Activated CD8-positive, alpha-beta T cell treated with anti-CD3 and anti-CD28 coated beads for 36 hours (primary cell): ENCODE measurements at places on chromosomes 7 and 10. TPM values are rescaled to one million over a fixed set of nuclear protein-coding genes. Genes with fewer than 3 reads are reported as not detected.
A peak's percentile ranks its signal among the peaks of the same experiment; 100 is the strongest.

- H3K27me3 ChIP-seq = no peaks in the 10 kb centered on the region
- H3K4me1 ChIP-seq = no peaks in the 10 kb centered on the region
- no peak for DNase-seq
- no peak overlapping the region for H3K4me3 ChIP-seq
Observed at GRCh38 chr7:46603780-46604179, 682.7 kb upstream of the IGFBP3 start.

DNA sequence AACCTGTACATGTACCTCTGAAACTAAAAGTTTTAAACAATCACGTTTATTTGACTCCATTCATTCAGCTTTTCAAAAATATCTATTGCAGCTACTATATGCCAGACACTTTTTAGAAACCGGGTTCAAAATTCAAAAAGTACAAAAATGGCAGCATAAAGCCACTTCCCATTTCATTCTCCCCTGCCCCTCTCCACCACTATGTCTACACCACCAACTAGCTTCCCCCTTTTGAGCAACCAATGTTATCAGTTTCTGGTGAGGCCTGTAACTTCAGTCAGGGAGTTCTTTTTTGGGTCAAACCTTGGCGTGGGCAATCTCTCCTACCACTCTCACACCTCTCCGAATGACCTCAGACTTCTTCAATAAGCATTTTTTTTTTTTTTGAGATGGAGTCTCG is 11.5 kb upstream of the HHEX start:
- no peaks in the 10 kb centered on the region for H3K4me1 ChIP-seq
- DNase-seq = no peak
- no peaks in the 10 kb centered on the region for H3K36me3 ChIP-seq
- H3K27ac ChIP-seq = no peak overlapping the region
- peaks cover 9% of the 10 kb centered on the region for H3K27me3 ChIP-seq

DNA sequence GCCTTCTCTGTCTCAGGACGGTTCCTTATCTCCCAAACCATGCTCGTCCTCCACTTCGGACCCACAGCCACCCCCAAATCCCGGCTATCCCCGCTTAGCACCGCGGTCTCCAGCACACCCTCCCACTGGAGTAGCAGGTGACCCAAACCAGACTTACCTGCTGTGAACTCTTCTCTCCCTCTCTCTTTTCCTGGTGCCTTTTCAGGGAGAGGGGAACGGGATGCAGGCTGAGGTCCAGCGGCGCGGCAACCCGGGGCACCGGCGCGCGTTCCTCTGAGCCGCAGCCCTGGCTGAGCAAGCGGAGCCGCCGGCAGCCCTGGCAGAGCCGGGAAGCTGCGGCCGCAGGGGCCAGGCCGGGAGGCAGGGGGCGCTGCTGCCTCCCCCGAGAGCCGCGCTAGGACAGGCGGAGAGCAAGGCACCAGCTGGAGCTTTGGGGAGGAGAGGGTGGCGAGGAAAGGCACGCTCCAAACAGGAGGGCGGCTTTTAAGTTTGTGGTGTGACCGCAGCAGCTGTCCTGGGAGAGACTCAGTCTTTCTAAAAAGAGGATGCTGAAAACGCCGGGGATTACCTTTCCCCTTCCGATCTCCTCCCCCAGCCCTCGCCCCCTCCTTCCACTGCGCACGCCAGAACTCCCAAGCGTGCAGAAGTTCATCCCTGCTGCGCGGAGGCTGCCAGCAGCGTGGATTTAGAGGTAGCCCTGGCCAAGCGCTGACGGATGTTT is at the start of gene SEMA3D:
Gene SEMA3D, minus strand, starts transcription at position 536 of the 721 bp plus-strand sequence. CDS start 65,165 bp downstream, outside the sequence.
- peaks cover 21% of the 10 kb centered on the region for H3K27me3 ChIP-seq
- H3K4me3 ChIP-seq = no peak within 1 kb of the TSS
- DNase-seq = peak; percentile 34
- H3K27ac ChIP-seq = no peak within 1 kb of the TSS
- no peaks in the 10 kb centered on the region for H3K36me3 ChIP-seq
- no peaks in the 10 kb centered on the region for H3K4me1 ChIP-seq

- H3K4me3 ChIP-seq = no peak overlapping the region
- H3K4me1 ChIP-seq = no peaks in the 10 kb centered on the region
- no peak overlapping the region for H3K27ac ChIP-seq
- H3K36me3 ChIP-seq = no peaks in the 10 kb centered on the region
- no peak for DNase-seq
- H3K27me3 ChIP-seq = no peaks in the 10 kb centered on the region
Observed at GRCh38 chr7:36090976-36091873, 61.8 kb upstream of the EEPD1 start.

GRCh38 chr7:25619963-25620799 is 391.9 kb upstream of the NPVF start:
- H3K36me3 ChIP-seq = no peaks in the 10 kb centered on the region
- peak overlapping the region; percentile 88 for H3K27ac ChIP-seq
- H3K4me3 ChIP-seq = peak overlapping the region; percentile 49
- DNase-seq = peak; percentile 18
- H3K27me3 ChIP-seq = no peaks in the 10 kb centered on the region

GRCh38 chr10:70480239-70480861 is 1.8 kb downstream of the PALD1 start:
- peaks cover 10% of the 10 kb centered on the region for H3K27me3 ChIP-seq
- H3K36me3 ChIP-seq = no peaks in the 10 kb centered on the region
- peak overlapping the region; percentile 67 for H3K4me3 ChIP-seq
- H3K27ac ChIP-seq = peak overlapping the region; percentile 3
- peaks cover 44% of the 10 kb centered on the region for H3K4me1 ChIP-seq

- H3K36me3 ChIP-seq = peaks cover 36% of the 10 kb centered on the region
- no peak overlapping the region for H3K27ac ChIP-seq
- peaks cover 12% of the 10 kb centered on the region for H3K4me1 ChIP-seq
- H3K27me3 ChIP-seq = no peaks in the 10 kb centered on the region
- DNase-seq = no peak
Observed at GRCh38 chr10:79311581-79312407, 35.5 kb upstream of the PPIF start.

DNA sequence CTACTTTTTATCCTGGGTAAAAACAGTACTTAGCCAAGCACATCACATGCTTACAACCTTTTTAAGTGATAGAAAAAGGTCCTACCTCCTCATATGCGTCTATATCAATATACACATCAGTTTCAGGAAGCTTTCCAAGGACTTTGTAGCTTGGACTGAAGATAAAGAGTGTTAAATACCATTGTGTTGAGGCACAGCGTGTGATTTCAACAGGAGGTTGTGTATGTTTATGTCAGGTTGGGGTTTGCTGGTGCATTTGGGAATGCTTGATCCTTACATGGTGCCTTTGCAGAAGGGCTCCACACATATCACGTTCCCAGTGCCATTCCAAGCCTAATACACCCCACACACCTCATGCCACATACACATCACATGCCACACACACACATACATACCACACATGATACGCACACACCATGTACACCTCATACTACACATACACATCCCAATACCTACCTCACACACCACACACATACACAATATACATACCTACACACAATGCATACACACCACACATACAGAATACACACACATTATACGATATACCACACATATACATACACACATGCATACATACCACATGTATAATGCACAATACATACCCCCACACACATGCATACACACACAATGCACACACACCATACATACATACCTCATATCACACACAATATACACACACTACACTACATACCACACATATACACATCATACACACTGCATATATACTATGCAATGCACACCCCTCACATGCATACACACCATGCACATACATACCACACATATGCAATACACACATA is 33.1 kb downstream of the PSMC2 start:
- no peaks in the 10 kb centered on the region for H3K4me1 ChIP-seq
- H3K36me3 ChIP-seq = no peaks in the 10 kb centered on the region
- H3K27me3 ChIP-seq = peaks cover 4% of the 10 kb centered on the region
- no peak overlapping the region for H3K27ac ChIP-seq

GRCh38 chr7:2645274-2645868 is 13.6 kb downstream of the TTYH3 start:
- peak; percentile 84 for DNase-seq
- H3K27me3 ChIP-seq = no peaks in the 10 kb centered on the region
- H3K36me3 ChIP-seq = no peaks in the 10 kb centered on the region
- peak overlapping the region; percentile 64 for H3K4me3 ChIP-seq
- peaks cover 26% of the 10 kb centered on the region for H3K4me1 ChIP-seq
- peak overlapping the region; percentile 89 for H3K27ac ChIP-seq

DNA sequence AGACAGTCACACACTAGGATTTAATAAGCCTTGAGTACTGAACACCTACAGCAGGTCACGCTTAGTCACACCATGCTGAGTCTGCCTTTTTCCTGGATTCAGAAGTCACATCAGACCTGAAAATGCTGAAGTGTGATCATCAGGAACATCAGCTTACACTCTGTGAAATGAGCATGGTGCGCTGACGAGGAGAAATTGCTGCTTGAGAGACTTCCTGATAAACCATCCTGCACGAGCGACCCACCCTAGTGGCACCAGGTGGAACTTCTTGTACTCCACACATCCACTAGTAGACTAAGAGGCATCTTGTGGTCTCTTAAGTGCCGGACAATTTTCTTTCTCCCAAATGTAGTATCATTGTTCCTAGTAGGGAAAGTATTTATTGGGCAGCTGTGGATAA is 51.8 kb upstream of the MRLN start:
- peak; percentile 35 for DNase-seq
- no peak overlapping the region for H3K27ac ChIP-seq
- peaks cover 56% of the 10 kb centered on the region for H3K36me3 ChIP-seq
- peaks cover 2% of the 10 kb centered on the region for H3K4me1 ChIP-seq

DNA sequence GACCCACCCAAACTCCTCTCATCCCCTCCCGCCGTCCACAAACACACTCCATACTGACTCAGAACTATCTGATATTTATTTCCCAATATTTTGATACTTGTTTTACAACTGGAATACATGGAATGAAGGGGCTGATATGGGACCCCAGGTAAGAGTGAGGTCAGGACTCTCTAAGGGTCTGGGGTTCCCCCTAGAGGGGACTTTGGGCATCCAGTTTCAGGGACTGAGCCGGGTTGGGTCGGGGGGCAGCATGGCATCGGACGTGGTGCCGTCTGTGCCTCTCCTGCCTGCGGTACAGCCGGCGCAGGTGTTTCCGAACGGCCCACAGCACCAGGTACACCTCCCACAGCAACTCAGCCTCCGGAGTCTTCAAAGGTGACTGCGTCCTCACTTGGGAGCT is 7.5 kb downstream of the SPACDR start:
- peaks cover 14% of the 10 kb centered on the region for H3K4me1 ChIP-seq
- H3K27ac ChIP-seq = no peak overlapping the region
- peaks cover 2% of the 10 kb centered on the region for H3K36me3 ChIP-seq
- H3K4me3 ChIP-seq = no peak overlapping the region
- H3K27me3 ChIP-seq = no peaks in the 10 kb centered on the region

DNA sequence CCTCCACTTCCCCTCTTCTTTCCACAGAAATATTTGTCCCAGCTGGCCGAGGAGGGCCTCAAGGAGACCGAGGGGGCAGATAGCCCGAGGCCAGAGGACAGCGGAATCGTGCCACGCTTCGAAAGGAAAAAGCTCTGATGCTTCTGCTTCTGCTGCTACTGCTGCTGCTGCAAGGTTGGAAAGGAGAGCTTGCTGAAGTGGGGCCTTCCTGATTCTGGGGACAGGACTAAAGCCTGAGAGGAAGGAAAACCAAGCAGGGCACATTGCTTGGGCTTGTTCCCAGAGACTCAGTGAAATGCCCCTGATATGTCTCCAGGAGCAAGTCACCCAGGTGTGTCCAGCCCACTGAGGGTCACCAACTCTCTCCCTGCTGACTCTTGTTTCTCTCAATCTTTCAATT is 35.9 kb upstream of the PDCD4 start:
- DNase-seq = no peak
- H3K36me3 ChIP-seq = peaks cover 4% of the 10 kb centered on the region
- H3K27me3 ChIP-seq = no peaks in the 10 kb centered on the region
- no peak overlapping the region for H3K4me3 ChIP-seq
- peaks cover 48% of the 10 kb centered on the region for H3K4me1 ChIP-seq
- peak overlapping the region; percentile 44 for H3K27ac ChIP-seq

DNA sequence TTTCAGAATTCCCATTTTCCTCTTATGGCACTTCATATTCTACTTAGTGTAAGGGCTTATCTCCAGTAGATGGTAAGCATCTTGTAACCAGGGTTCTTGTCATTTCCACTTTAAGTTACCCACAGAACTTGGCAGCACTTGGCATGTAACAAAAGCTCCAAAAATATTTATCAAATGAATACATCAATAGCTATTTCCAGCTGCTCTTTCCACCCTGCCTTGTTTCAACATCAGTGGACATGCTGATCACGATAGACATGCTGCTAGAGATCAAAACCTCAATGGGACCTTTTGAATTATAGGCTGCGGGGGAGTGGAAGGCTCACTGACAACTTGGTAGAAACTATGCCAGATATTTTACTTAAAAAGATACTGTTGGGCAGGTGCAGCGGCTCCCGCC is 32.9 kb downstream of the HOXA1 start:
- H3K27ac ChIP-seq = no peak overlapping the region
- no peak for DNase-seq
- no peaks in the 10 kb centered on the region for H3K36me3 ChIP-seq

- H3K27me3 ChIP-seq = no peaks in the 10 kb centered on the region
- no peaks in the 10 kb centered on the region for H3K36me3 ChIP-seq
- no peak overlapping the region for H3K4me3 ChIP-seq
- H3K27ac ChIP-seq = no peak overlapping the region
- DNase-seq = no peak
Observed at GRCh38 chr10:32070645-32071044, 14.4 kb upstream of the KIF5B start.

GRCh38 chr7:31192986-31193385 is 140.9 kb downstream of the ADCYAP1R1 start:
- peak; percentile 10 for DNase-seq
- H3K27ac ChIP-seq = no peak overlapping the region
- H3K27me3 ChIP-seq = peaks cover 18% of the 10 kb centered on the region
- no peak overlapping the region for H3K4me3 ChIP-seq
- no peaks in the 10 kb centered on the region for H3K36me3 ChIP-seq

DNA sequence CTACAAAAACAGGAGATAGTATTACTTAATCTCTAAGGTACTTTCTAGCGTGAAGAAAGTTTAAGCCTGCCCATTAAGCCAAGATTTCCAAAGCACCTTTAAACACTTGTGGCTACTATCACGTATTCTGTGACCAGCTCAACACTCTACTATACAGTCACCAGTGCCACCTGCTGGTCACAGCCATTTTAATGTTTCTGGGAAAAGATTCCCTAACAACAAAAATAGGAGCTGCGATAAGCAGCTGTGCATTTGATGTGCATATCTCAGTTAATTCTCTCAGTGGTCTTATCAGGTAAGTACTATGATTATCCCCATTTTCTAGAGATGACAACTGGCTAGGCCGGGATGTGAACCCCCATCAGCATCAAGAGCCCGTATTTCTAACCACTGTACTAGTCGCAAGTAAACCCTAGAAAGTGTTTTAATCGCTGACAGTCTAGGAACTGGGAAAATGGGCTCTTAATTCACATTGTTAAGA is 860 bp downstream of the SEC31B start:
- DNase-seq = peak; percentile 82
- H3K36me3 ChIP-seq = peaks cover 22% of the 10 kb centered on the region
- H3K4me1 ChIP-seq = peaks cover 18% of the 10 kb centered on the region
- no peak overlapping the region for H3K4me3 ChIP-seq

- no peak overlapping the region for H3K27ac ChIP-seq
- peaks cover 39% of the 10 kb centered on the region for H3K36me3 ChIP-seq
- DNase-seq = no peak
- no peaks in the 10 kb centered on the region for H3K4me1 ChIP-seq
- no peaks in the 10 kb centered on the region for H3K27me3 ChIP-seq
Observed at GRCh38 chr10:878333-878759, 53.2 kb downstream of the LARP4B start.

Gene SDK1
- 0.78 TPM for total RNA-seq

Gene ZC3HAV1L
- total RNA-seq = 19.9 TPM

Gene PGAM2
- total RNA-seq = not detected

Gene BLNK
- total RNA-seq = 0.16 TPM

Gene ELOVL3
- total RNA-seq = not detected

Gene TLX1
- total RNA-seq = not detected

Gene ATAD1
- 49.3 TPM for total RNA-seq

Gene TRIL
- total RNA-seq = not detected

Gene KAZALD1
- 0.72 TPM for total RNA-seq

Gene TMEM270
- total RNA-seq = not detected

Gene TACC2
- not detected for total RNA-seq

Gene EGFR
- total RNA-seq = not detected

Gene MBL2
- not detected for total RNA-seq

Gene HTR7
- not detected for total RNA-seq
